ENCODE measurements at places on chromosomes 5 and 9. TPM values are rescaled to one million over a fixed set of nuclear protein-coding genes. Genes with fewer than 3 reads are reported as not detected.

The FCN2 gene
- polyA plus RNA-seq: 0.48 TPM

The APBA1 gene
- polyA plus RNA-seq: 17.9 TPM

The NCS1 gene
- 24.2 TPM for polyA plus RNA-seq

DNA sequence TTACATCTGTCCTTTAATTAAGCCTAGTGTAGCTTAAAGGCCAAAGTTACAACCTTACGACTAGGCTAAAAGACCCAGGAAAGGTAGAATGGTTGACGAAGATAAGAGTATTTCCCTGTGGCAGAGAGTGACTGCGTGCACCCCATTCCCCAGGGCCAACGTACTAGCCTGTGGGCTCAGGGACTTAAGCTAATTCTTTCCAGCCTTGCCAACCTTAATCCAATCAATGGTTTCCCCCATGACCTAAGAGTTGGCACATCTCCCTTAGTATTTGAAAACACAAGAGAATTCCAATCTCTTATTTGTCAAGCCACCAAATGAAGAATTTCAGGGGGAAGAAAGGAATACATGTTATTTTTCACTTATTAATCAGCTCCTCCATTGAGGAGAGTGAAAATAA is 16.0 kb downstream of the CTNND2 start:
- DNase-seq: no peak

DNA sequence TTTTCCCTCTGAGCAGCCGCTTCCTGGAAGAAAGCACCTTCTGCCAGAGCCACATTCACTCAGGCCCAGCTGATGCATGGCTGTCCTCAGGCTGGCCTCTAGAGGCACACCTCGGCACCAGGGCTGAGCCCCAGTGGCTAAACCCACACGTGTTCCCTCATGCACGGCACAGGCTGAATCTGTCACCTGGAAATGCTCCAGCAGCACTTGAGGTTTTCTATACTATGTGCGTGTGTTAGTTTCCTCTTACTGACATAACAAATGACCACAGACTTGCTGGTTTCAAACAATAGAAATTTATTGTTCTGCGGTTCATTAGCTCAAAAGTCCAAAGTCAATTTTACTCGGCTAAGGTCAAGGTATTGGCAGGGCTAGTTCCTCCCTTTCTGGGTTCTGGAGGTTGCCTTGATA is 141.4 kb downstream of the LRRC70 start:
- peak; percentile 63 for DNase-seq

- no peak for DNase-seq
Measured at GRCh38 chr9:6302417-6302816, 25.8 kb upstream of the TPD52L3 start.

- no peak for DNase-seq
Measured at GRCh38 chr5:167944121-167944852, 347.2 kb upstream of the WWC1 start.

DNA sequence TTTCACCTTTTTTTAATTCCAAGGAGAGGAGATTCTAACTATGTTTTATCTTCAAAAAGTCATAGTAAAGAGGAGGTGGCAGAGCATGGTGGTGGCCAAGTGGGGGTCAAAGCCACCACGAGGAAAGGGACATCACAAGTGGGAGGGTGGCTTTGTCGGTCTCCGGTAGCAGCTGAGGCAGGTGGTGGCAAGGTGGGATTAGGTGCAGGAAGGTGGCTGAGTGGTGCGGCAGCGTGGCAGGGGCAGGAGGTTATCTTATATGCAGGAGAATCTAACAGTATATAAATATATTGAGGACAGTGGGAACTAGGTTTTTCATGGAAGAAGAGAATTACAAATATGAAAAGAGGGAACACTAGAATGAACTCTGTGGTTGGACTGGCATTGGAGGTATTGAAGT is 196.8 kb downstream of the FSTL4 start:
- DNase-seq: no peak

DNA sequence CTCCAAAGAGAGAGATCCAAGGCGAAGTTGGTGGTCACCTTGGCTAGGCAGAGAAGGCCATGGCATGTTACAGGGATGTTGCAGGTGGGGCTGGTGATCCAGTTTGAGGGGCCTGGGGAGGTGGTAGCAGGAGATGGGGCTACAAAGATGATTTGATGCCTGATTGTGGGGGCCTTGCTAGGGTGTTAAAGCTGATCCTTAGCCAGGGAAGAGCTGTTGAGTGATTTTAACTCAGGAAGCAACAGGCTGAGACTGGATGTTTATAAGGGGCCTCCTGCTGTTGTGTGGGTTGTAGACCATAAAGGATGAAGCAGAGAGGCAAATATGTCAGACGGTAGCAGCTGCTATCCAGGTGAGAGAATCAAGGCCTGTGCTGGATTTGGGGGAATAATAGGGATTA is 19.0 kb upstream of the SMAD5 start:
- no peak for DNase-seq

- DNase-seq: no peak
Measured at GRCh38 chr9:81526587-81526986, 162.8 kb downstream of the TLE1 start.

DNA sequence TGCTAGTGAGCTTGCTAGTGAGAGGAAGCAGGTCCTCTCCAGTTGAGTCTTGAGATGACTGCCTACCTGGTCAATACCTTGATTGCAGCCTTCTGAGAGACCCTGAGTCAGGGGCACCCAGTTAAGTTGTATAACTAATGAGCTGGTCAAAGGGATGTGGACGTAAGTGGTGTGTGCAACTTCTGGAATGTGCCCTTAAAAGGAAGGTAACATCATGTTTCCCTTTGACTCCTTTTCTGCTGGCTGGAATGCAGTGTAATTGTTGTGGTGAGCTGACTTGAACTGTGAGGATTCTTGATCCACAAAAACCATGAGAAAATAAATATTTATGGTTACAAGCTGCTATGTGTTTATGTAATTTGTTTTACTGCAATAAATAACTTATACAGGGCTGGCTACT is 2.4 kb upstream of the SNX2 start:
- DNase-seq: no peak

DNA sequence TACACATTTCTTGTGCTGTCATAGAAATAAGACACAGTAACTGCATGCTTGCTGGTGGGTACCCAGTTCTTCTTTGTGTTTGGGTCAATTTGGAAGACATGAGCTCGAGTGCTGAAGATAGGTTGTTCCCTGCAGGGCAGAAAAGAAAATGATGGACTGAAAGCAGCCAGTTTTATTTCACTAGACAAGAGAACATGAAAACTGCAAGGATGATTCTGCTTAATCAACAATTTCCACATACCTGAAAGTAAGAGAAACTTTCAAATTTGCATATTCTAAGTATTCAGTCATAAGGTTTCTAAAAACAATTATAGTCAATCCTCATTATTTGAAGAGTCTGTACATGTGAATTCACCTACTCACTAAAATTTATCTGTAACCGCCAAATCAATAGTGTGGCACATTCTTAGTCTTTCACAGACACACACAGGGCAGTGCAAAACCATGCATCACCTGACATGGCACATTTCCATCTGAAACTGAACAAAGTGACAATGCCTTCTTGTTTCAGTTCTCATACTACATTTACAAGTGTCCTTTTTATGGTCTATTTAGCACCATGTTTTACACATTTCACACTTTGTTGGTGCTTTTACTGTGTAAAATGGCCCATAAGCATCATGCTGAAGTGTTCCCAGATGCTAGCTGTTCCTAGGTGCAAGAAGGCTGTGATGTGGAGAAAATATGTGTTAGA is 56.9 kb downstream of the HOMER1 start:
- DNase-seq: no peak

GRCh38 chr9:101639311-101639710 is 44.5 kb upstream of the PPP3R2 start:
- no peak for DNase-seq

DNA sequence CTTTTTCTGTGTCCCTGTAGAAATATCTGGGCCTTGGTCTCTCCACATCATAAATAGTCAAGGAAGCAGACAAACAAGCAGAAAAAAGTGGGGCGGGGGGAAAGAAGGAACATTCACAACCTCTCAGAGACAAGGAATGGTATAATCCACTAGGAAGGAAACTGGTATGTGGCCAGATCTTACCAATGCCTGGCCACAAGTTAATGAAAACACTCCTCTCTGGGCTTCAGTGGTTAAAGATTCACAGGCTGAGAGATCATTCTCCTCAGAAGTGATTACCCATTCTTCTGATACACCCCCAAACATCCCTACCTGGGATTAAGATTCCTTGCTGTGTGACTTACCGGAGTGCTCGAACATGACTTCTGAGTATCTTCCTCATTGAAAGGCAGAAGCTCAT is 290.6 kb downstream of the MARCHF11 start:
- no peak for DNase-seq

DNA sequence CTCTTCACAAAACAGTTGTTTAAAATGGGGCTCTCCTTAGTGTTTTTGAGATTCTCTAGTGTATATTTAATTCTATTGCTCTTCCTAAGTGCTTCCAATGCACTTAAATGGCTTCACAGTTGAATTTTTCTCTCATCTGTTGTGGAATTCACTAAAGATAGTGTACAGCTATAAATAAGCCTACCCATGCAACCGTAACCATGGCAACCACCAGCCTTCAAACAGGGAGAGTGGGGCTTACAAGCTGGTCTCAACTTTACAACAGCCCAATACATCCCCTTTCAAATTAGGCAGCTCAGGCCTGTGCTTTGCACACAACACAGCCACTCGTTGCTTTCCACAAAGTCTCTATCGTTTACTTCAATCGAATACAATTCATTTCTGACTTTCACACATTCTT is 144.0 kb upstream of the PLPPR1 start:
- peak; percentile 7 for DNase-seq

DNA sequence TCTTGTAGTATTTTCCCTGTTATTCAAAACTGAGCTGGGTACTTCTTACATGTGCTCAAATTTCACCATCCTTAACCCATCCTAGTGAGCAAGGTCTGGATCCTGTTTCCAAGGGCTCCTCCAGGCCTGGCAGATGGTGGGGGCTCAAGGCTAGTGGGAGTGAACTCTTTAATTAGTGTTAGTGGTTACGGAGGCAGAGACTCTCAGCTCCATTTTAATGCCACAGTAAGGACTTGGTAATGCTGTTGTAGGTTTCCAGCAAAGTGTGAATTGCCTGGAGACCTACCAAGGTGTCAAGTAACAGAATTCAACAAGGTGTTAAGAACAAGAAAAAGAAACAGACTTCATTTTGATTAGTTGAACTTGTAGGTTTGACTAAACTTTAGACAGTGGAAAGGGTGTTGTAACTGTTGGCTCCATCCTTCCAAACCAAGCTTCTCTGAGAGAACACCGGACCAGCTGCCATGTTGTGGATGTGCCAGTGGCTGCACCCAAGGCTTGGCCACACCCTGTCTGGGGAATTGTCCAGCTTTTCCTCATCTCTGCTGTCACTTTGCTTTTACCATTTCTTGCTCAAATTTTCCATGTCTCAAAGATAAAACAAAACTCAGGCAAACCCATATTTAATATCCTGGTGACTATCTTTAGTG is 98.7 kb downstream of the ADCY2 start:
- peak; percentile 52 for DNase-seq

GRCh38 chr9:37309136-37309535 is 113.4 kb upstream of the GRHPR start:
- no peak for DNase-seq

Data from left kidney (tissue), 8 donors.